Effector CD4-positive, alpha-beta T cell (primary cell): ENCODE measurements at places on chromosomes 5 and 9.

GRCh38 chr5:67051164-67051563, 145.4 kb downstream of the CD180 start:
- no peak for DNase-seq

DNA sequence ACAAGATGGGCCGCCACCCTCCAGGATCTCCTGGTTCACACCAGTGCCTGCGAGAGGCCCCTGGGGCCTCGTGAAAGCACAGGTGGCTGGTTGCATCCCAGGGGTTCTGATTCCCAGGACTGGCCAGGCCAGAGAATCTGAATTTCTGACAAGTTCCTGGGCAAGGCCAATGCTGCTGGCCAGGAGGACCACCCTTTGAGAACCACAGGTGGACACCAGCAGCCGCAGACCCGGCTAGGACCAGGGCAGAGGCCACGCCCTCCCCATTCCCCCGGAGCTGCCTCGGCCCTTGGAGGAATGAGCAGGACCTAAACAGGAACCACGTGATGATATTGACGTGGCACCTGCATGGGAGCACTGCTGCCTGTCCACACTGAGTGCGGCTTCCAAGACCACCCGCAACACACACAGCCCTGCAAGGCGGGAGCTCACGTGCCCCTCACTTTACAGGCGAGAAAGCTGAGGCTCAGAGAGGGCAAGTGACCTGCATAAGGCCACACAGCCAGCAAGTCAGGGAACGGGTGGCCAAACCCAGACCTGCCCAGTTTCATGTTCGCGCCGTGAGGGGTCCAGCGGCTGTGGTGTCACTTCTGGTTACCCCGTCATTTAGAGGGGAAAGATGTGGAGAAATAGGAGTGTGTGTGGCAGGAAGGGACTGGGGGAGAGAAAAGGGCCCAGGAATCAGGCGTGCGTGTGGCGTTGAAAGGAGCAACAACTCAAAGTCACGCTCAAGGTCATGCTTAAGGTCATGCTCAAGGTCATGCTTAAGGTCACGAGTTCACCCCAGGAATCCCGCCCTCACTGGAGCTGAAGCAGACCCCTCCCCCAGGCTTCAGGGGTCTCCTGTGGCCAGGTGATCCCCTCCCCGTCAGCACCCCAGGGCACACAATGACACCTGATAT, 105.9 kb upstream of the IER5L start:
- DNase-seq = no peak

DNA sequence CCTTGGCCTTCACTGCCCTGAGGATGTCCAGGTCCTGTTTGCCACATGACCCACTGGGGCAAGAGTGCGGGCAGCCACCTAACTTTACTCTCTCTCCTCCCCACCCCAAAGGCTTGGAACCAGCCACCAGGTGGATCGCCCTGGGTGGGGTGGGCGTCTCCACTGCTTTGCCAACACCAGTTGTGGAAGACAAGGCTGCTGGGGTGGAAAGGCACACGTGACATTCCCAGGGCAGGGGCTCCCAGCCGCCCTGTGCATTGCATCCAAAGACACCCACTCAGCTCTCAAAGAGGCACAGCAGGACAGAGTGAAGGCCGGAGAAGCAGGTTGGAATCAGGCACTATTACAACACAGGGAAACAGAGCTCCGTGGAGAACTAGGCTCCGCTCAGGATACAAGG, 162.2 kb downstream of the OLFM1 start:
- no peak for DNase-seq

- DNase-seq = no peak
Measured at GRCh38 chr5:135743705-135744411, 90.6 kb upstream of the SLC25A48 start.

GRCh38 chr5:179404321-179405053, 59.2 kb upstream of the ADAMTS2 start:
- DNase-seq = no peak

DNA sequence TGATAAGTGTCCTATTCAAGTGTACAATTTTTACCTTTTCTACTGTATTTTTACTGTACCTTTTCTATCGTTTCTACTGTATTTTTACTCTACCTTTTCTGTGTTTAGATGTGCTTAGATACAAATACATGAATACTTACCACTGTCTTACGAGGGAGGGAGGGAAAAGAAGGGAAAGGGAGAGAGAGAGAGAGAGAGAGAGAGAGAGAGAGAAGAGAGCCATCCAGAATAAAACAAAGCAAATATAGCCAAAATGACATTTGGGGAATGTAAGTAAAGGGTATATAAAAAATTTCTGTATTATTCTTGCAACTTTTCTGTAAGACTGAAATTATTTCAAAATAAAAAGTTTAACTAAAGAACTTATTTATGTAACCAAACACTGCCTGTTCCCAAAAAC, 121.2 kb downstream of the HOMER1 start:
- DNase-seq = no peak

- DNase-seq = no peak
Measured at GRCh38 chr5:147789820-147790219, 7.3 kb upstream of the JAKMIP2 start.

GRCh38 chr9:5482194-5482593, 28.1 kb upstream of the PDCD1LG2 start:
- DNase-seq = no peak

DNA sequence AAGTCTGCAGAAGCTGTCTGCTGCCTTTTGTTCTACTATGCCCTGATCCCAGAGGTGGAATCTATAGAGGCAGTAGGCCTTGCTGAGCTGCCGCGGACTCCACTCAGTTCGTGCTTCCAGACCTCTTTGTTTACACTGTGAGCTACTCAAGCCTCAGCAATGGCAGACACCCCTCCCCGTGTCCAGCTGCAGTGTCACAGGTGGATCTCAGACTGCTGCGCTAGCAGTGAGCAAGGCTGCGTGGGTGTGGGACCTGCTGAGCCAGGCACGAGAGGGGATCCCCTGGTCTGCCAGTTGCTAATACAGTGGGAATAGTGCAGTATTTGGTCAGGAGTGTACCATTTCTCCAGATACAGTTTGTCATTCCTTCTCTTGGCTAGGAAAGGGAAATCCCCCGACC, 99.6 kb downstream of the SLCO4C1 start:
- no peak for DNase-seq
